Activated CD4-positive, alpha-beta T cell treated with anti-CD3 and anti-CD28 coated beads, Interleukin-2, amount 50 U/mL, for 24 hours (primary cell): ENCODE measurements at places on chromosomes 6 and 20.

DNA sequence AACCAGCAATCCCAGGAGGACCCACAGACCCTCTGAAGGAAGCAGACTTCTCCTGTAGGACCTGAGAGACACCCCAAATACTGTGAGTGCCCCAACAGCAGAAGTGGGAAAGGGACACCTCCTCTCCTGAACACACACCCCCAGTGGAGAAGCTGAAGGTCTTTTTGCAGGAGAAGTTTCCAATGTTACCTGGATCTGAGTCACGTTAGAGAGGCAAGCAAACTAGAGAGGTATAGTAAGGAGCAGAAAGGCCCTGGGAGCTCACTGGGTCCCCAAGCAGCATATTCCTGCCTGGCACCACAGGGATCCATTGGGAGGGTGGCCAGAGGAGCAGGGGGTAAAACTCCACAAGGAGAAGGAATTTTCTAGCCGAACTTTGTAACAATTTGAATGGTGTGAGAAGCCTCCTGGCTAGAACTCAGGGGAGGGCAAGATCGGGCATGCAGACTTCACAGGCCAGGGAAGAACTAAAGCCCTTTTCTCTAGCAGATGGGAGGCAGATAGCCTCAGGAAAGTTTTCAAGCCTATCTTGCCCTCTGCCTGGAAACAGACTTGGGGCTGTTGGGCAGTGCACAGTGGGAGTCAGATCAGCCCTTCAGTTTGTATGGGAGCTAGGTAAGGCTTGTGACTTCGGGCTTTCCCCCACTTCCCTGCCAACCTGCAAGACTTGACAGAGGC, 68.2 kb upstream of the SSTR4 start:
- no peak for DNase-seq

DNA sequence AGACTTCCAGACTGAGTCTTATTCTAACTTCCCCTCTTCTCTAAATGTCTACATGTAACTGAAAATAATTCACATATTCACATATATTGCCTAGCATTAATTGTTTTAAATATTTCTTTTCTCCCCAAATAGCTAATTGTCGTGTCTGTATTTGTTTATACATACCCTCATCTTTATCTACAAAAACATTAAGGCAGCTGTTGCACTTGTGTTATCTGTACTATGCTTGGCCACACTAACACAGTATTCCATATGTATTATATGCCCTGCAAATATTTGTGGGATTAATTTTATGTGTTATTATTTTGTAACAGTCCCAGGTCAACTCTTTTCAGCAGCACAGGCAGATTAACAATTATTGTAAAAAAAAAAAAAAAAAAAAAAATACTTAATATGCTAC, 11.7 kb downstream of the HDAC2 start:
- no peak for DNase-seq

DNA sequence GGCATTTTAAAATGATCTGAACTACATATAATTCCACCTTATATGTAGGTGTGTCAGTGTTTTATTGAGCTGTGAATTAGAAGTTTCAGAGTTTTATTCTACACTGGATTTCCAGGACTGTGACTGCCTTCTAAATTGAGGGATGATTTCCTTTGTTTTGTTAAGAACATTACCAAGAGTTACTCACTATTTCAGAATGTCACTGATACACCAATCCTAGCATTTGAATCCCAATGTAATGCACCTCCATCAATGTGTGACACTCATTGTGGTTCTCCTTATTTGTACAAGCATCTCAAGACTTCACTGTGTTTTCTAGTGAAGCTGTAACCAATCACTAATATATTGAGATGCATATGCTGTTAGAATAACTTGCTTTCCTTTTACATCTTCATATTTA, 86.8 kb downstream of the PLCB1 start:
- no peak for DNase-seq

DNA sequence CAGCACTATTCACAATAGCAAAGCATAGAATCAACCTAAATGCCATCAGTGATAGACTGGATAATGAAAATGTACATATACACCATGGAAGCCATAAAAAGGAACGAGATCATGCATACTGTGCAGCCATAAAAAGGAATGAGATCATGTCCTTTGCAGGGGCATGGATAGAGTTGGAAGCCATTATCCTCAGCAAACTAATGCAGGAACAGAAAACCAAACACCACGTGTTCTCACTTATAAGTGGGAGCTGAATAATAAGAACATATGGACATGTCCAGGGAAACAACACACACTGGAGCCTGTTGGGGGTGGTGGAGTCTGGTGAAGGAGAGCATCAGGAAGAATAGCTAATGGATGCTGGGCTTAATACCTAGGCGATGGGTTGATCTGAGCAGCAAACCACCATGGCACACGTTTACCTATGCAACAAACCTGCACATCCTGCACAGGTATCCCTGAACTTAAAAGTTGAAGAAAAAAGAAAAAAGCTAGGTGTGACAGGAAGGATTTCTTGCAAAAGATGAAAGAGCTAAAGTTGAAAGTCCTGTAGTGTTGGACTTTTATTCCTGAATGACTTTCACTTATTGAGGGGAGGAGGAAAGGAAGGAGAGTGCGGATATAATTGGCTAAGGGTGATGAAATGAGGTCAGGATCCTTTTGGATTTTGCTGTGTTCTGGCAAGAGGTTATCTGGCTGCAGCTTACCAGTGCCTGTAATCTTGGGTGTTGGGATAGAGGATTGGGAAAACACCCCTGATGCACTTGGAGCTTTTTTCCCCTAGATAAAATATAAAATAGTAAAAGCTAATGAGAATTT, 8.5 kb downstream of the TRMT11 start:
- no peak for DNase-seq

DNA sequence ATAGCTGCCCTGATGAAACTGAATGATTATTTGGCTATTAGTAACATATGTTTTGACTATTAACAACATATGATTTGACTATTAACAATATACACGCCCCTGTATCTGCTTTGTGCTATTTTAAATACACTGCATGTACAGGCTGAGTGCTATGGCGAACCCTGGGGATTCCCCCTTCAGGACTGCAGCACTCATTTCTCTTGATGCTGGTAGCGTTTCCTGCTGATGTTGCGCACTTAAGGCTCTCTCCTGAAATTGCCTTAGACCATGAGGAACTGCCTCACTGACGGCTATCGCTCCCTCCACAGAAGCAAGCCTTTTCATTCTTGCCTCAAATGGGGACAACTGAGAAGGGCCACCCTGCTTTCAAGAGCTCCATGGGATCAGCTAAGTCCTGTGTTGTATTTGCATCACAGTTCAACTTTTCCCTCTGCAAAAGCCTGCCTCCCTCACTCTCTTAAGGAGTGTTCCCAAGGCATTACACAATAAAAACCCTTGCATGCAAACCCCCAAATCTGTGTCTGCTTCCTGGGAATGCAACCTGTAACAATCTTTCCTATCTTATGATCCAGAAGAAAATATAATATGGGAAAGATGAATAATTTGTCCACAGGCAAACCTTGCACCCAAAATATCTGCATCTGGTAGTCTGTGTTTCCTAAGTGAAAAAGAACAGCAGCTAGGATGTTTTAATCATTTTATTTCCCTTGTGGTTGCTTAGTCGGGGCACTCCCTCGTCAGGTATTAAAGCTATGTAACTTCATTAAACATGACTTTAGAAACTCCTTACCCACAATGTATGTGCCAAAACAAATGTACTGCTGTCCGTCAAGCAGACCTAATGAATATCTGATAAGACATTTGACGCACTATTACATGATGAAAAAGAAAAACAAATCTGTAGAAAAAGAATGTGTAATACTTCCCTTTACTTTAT, 456.4 kb downstream of the COL12A1 start:
- DNase-seq: no peak

- DNase-seq: no peak
Observed at GRCh38 chr6:36361071-36361470, 24.4 kb upstream of the BNIP5 start.

DNA sequence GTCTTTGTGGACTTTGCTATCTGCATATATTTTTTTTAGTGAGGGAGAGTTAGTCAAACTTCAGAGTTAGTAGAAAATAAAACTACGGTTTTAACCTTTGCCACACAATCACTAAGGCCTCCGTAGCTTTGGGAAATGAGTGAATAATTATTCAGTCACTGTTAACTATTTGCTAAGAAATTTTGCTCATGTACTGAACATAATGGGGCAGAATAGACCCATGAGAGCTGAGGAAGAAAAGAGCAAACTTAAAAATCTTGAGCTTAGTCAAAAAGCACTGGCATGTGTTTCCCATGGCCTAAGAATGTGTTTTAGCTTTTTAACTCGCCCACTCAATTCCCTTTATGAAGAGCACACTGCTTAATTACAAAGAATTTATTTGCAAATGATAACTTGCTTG, 60.4 kb upstream of the SUPT3H start:
- DNase-seq: no peak

GRCh38 chr20:41411391-41411847, 44.8 kb upstream of the EMILIN3 start:
- DNase-seq: no peak

DNA sequence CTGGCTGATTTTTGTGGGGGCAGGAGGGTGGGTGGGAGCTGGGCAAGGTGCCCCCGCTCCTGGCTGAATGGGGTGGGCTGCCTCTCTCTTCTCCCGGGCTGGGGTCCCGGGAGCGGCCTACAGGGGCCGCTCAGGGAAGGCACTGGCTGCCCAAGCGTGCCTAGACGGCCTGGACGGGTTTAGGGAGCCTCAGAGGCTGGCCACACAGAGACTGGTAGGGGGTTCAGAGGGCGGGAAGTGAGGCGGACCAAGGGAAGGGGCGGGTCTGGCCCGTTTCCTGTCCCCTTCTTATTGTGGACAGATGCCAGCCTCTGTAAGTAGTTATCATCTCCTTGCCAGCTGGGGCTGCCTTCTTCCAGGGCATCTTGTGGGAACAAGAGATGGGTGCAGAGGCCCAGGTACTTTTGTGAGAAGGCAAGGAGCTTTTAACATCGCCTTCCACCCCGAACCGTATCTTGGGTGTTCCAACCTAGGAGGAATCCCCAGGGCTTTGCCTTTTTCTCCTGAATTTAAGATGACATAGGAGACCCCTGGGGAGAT, 437 bp downstream of the CD40 start:
- DNase-seq: no peak

GRCh38 chr6:118968416-118968815, 33.5 kb upstream of the MCM9 start:
- no peak for DNase-seq

GRCh38 chr20:50379049-50379990, 130.9 kb upstream of the PTPN1 start:
- no peak for DNase-seq

DNA sequence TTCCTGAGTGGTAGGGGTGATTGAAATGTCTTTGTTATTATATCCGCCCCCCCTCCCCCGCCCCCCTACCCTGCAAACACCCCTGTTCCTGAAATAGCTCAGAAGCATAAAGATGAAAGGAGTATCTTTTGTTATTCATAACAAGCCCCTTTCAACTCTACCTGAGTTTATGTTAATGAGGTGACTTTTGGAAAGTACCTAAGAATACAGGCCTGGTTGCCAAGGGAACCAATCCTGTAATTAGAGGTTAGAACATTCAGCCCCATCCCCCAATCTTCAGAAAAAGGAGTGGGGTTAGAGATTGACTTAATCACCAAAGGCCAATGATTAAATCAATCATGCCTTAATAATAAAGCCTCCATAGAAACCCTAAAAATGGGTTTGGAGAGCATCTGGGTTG, 979.2 kb upstream of the GJE1 start:
- no peak for DNase-seq

DNA sequence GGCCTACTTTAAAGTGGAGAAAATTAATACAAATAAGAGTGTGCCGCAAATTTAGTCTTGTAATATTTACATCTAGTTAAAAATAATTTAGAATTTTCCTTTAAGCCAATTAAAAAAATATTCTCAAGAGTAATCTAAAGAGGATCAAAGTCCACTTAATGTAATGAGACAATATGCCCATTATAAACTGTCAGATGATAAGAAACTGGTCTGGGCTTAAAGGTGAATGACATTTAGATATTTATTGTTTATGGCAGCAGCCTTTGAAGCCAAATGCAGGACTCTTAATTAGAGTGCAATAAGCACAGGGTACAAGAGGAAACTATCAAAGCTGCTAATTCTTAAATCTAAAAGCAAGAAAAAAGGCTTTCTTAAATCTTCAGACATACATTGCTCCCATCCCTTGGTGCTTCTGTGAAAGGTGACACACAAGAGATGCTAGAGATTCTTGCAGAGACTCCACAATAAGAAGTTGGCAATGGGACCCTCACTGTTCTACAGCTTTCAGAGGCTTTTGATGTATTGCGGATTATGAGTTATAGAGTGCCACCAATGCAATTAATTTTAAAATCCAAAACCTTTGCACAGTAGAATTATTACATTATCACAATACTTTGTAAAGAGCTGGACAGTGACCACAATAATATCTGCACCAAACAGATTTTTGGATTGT, 116.1 kb downstream of the MAN1A1 start:
- no peak for DNase-seq
